HCT116 (cell line): ENCODE measurements at places on chromosomes 5 and 9.
A peak's percentile ranks its signal among the peaks of the same experiment; 100 is the strongest.

GRCh38 chr9:78031893-78032729, 500 bp upstream of the GNAQ start:
- H3K27ac ChIP-seq = peak overlapping the region; percentile 89
- no peaks in the 10 kb centered on the region for H3K27me3 ChIP-seq
- peak; percentile 61 for DNase-seq
- peaks cover 24% of the 10 kb centered on the region for H3K4me1 ChIP-seq

DNA sequence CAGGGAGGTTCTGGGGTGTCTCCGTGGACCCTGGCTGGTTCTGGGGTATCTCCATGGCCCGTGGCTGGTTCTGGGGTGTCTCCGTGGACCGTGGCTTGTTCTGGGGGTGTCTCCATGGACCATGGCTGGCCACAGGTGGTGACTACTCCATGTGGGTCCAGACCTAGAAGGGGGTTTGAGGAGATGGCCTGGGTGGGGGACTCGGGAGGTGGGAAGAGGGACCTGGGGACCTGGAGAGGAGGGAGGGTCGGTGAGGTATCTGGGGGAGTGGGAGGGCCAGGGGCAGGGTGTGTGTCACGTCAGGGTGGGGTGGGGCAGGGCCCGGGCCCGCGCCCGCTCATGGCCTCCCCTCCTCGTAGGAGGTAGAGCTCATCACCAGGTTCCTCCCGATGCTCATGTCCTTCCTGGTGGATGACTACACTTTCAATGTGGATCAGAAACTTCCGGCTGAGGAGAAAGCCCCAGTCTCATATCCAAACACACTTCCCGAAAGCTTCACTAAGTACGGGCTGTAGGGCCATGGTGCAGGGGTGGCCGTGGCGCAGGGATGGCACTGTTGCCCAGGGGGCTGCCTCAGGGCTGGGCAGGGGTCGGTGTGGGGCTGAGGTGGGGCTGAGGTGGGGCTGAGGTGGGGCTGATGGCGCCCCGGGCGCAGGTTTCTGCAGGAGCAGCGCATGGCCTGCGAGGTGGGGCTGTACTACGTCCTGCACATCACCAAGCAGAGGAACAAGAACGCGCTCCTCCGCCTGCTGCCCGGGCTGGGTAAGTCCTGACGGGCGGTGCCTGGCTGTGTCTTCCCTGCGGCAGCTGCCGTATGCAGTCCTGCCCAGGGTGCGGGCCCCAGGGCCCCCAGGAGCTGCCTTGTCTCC, 10.7 kb upstream of the TOR4A start:
- H3K27me3 ChIP-seq = no peaks in the 10 kb centered on the region
- DNase-seq = no peak
- peaks cover 29% of the 10 kb centered on the region; the same call in 1 of the 2 replicates for H3K36me3 ChIP-seq
- no peaks in the 10 kb centered on the region for H3K4me1 ChIP-seq

DNA sequence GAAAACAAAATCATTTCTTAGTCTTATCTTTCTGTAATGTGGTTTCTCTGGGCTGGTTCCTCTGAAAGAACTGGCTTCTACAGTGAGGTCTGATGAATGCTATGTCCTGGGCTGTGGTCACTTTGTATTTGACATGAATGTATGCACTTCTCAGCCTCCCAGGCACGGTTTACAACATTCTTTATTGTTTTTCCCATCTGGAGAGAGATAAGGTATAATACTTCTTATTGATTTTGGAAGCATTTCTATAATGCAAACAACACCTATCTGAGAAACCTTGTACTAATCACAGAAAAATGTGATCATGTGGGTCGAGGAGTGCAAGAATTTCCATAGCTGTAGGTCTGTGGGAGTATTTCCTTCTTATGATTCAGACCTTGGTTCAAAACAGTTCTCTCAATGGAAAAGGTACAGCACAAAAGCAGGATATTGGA, 46.9 kb downstream of the ACTBL2 start:
- peak; percentile 37 for DNase-seq
- H3K27ac ChIP-seq = peak overlapping the region; percentile 55
- no peaks in the 10 kb centered on the region for H3K27me3 ChIP-seq
- peaks cover 22% of the 10 kb centered on the region for H3K4me1 ChIP-seq
- no peak overlapping the region for H3K4me3 ChIP-seq

- H3K36me3 ChIP-seq = no peaks in the 10 kb centered on the region
- no peak overlapping the region for H3K27ac ChIP-seq
- no peak for DNase-seq
- no peak overlapping the region for H3K4me3 ChIP-seq
Observed at GRCh38 chr9:101592788-101593187, 2.0 kb downstream of the PPP3R2 start.

- H3K4me1 ChIP-seq = no peaks in the 10 kb centered on the region
- no peak overlapping the region for H3K27ac ChIP-seq
- H3K36me3 ChIP-seq = no peaks in the 10 kb centered on the region
- H3K27me3 ChIP-seq = 0 out of 2 replicates have a peak, but pooled peaks cover 3% of the 10 kb centered on the region
- no peak overlapping the region for H3K4me3 ChIP-seq
Observed at GRCh38 chr9:100700689-100701318, 122.9 kb downstream of the CAVIN4 start.

DNA sequence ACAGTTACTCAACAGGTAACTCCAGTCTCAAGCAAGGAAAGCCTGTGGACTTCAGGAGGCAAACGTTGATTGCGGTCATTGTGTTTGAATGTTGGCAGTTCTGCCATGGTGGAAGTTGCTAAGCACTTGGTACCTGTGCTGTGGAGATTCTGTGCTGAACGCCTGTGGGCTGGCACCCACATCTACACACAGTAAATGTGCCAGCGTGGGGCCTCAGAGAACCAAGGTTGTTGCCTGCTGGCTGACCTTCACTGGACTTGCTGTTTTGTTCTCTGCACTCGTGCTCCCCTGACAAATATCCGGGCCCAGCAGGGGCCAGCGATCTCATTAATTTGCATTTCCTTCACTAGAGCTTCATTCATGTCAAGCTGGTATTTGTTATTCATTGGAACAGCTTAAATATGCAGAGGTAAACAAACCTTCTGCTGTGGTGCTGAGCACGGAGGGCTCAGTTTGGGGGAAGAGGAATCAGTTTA, 141.8 kb downstream of the PRKACG start:
- no peaks in the 10 kb centered on the region for H3K4me1 ChIP-seq
- no peak overlapping the region for H3K27ac ChIP-seq
- no peaks in the 10 kb centered on the region for H3K36me3 ChIP-seq
- H3K4me3 ChIP-seq = no peak overlapping the region
- H3K27me3 ChIP-seq = peaks cover 41% of the 10 kb centered on the region

DNA sequence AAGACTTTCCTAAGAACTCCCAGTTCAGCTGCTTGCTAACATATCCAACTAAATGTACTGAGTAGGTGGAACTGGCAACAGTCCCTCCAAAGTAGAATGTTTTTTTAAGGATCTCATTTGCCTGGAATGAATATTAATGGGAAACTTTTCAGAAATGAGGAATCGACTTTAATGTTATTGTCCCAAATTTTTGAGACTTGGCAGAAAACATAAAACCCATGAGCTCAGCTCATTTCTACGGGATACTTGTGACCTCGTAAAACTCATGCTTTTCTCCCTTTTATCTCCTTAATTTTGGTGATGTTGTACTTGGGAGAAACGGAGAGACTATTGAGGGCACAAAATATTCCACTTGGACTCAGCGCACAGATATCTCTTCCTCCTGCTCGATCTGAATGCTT, 296.8 kb downstream of the EBF1 start:
- H3K4me3 ChIP-seq = no peak overlapping the region
- H3K4me1 ChIP-seq = no peaks in the 10 kb centered on the region
- no peaks in the 10 kb centered on the region for H3K36me3 ChIP-seq

GRCh38 chr5:174523311-174524071, 200.9 kb upstream of the MSX2 start:
- no peak overlapping the region for H3K4me3 ChIP-seq
- no peak for DNase-seq
- peaks cover 31% of the 10 kb centered on the region; the same call in 1 of the 2 replicates for H3K27me3 ChIP-seq
- H3K36me3 ChIP-seq = no peaks in the 10 kb centered on the region

DNA sequence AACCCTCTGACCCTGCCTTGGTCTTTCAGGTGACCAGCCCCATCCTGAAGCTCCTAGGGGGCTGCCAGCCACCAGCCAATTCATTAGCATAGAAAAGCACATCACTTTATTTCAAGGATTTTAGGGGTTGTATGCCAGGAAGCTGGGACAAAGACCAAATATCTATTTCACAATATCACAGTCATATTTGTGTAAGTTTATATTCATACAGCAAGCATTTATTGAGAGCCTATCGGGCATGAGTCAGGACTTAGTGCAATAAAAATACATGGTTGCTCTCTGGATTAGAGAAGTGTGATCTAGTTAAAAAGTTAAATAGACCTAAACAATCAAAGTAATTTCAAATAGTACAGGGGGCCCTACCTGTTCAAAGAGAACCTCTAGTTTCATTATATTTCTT, 113.8 kb downstream of the ERCC6L2 start:
- H3K27me3 ChIP-seq = no peaks in the 10 kb centered on the region
- no peaks in the 10 kb centered on the region for H3K4me1 ChIP-seq
- H3K27ac ChIP-seq = no peak overlapping the region

DNA sequence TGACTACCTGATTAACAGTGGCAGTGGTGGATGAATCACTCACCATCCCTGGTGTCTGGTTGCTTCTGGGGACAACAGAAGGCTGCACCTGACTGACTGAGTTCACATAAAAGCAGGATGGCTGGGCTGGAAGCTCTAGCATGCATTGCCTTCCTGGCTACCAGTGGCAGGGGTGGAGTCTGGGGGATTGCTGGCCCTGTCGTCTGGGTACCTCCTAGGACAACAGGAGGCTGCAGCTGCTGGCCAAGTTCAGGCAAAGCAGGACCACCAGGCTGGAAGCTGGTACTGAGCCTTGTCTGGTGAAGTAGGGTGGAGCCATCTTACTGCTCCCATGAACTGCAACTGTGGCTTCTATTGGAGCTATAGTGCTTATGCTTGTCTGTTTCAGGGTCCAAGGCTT, 480.8 kb upstream of the CTNND2 start:
- no peaks in the 10 kb centered on the region for H3K27me3 ChIP-seq
- no peak for DNase-seq
- H3K4me3 ChIP-seq = no peak overlapping the region
- no peaks in the 10 kb centered on the region for H3K36me3 ChIP-seq
- H3K27ac ChIP-seq = no peak overlapping the region

DNA sequence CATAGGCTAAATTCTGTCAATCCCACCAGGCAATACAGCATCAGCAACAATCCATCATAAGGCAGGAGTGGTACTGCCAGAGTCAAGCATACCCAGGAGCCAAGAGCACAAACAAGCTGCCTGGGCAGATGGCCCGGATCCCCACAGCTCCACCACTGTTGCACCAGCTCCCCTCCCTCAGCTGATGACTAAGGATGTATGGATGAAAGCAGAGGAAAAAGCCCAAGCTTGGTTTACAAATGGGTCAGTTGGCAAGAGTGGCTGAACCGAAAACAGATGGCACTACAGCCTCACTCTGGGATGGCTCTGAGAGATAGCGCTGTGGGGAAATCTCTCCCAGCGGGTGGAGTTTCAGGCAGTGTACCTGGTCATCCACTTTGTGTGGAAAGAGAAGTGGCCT, 29.4 kb downstream of the DROSHA start:
- no peak overlapping the region for H3K27ac ChIP-seq
- DNase-seq = no peak
- no peak overlapping the region for H3K4me3 ChIP-seq
- H3K36me3 ChIP-seq = peaks cover 27% of the 10 kb centered on the region; the same call in 1 of the 2 replicates
- H3K27me3 ChIP-seq = no peaks in the 10 kb centered on the region

GRCh38 chr5:79728396-79728795, 38.8 kb downstream of the CMYA5 start:
- no peaks in the 10 kb centered on the region; the same call in 1 of the 2 replicates for H3K4me1 ChIP-seq
- H3K4me3 ChIP-seq = no peak overlapping the region
- peaks cover 32% of the 10 kb centered on the region for H3K27me3 ChIP-seq
- no peaks in the 10 kb centered on the region for H3K36me3 ChIP-seq
- no peak for DNase-seq

DNA sequence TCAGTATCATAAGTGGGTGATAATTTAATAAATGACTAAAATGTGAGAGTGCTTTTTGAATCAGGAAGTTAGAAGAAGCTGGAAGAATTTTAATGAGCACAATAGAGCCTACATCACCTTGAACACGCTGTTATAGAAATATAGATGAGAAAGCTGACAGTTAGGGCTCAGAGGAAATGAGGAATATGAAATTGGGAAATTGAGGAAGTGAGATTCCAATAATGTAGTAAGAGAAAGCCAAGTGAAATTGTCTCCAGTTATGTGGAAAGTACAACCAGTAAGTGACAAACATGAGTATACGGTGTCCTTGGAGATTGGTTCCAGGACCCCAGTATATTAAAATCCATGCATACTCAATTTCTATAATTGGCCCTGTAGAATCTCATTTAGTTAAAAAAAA, 235.9 kb upstream of the FAM174A start:
- no peak overlapping the region for H3K4me3 ChIP-seq
- H3K27me3 ChIP-seq = no peaks in the 10 kb centered on the region
- no peak for DNase-seq
- no peak overlapping the region for H3K27ac ChIP-seq
- H3K4me1 ChIP-seq = no peaks in the 10 kb centered on the region
- H3K36me3 ChIP-seq = no peaks in the 10 kb centered on the region

- no peak overlapping the region for H3K4me3 ChIP-seq
- DNase-seq = no peak
- peaks cover 7% of the 10 kb centered on the region; the same call in 1 of the 2 replicates for H3K27me3 ChIP-seq
- no peak overlapping the region for H3K27ac ChIP-seq
Observed at GRCh38 chr9:101158361-101158760, 129.8 kb downstream of the PLPPR1 start.

- H3K4me1 ChIP-seq = no peaks in the 10 kb centered on the region
- H3K36me3 ChIP-seq = no peaks in the 10 kb centered on the region
- H3K27ac ChIP-seq = no peak overlapping the region
- H3K27me3 ChIP-seq = no peaks in the 10 kb centered on the region
Observed at GRCh38 chr5:149279661-149280060, 8.0 kb downstream of the AFAP1L1 start.

DNA sequence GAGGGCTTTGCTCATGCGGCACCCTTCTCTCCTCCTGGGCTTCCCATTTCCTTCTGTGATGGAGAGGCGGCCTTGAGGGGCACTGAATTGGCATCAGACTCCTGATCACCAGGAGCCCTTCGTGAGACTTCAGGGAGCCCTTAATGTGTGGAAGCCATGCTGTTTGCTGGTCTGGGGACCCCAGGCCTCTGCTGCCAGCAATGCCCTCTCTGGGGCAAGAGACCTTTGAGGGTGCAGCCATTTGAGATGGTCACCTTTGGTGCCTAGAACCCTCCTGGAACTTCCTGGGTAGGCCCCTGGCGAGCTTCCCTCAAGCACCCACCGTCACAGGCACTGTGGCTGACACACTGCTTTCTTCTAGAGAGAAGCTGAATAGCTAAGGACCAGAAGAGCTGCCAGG, 338.7 kb upstream of the IRX4 start:
- no peaks in the 10 kb centered on the region for H3K36me3 ChIP-seq
- no peak overlapping the region for H3K4me3 ChIP-seq
- no peak overlapping the region for H3K27ac ChIP-seq
- H3K4me1 ChIP-seq = no peaks in the 10 kb centered on the region
